ENCODE measurements at places on chromosomes 2 and 18. TPM values are rescaled to one million over a fixed set of nuclear protein-coding genes. Genes with fewer than 3 reads are reported as not detected.
A peak's percentile ranks its signal among the peaks of the same experiment; 100 is the strongest.

Gene SIGLEC15
- total RNA-seq: not detected

- H3K4me3 ChIP-seq: peak overlapping the region; percentile 90
- DNase-seq: no peak
- H3K4me1 ChIP-seq: peaks cover 7% of the 10 kb centered on the region
- H3K27ac ChIP-seq: peak overlapping the region; percentile 72
- H3K27me3 ChIP-seq: peaks cover 2% of the 10 kb centered on the region
Observed at GRCh38 chr18:39840856-39841481, 2114.1 kb upstream of the PIK3C3 start.

DNA sequence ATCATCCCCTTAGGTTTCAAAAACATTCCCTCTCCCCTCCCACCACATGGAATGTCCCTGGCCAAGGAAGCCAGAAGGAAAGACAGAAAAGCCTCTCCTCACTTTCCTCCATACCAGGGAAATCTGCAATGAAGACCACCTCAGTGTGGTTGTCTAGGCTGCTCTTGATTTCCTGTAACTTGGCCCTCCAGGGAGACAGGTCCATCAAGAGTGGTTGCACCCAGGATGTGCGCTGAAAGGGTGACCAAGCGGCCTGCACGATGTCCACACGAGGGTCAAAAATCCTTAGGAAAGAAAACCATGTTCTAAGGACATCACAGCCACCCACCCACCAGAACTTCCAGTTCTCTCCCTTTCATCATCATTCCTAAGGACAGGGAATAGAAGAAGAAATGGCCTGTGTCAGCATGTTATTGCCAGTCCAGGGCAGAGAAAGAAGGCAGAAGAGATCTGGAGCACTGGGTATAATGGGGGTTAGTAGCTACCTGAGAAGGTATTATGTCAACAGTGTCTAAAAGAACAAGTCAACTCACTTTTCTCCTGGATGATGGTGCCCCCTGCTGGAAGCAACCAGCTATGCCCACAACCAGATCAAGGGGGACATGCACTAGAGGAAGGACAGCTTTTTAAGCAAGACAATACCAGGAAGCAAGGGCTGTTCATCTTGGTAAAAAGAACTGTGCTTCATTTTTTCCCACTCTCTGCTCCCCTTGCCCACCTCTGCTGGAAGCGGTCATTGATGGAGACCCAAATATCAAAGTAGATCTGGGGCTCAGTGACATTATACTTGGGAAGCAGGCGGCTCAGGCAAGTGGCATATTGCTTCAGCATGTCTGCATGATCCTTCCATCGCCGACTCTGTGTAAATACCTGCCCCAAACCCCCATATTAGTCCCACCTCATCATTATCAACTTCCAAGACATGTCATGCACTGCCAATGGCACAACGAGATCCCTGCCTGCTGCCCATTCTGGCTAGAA, 9.3 kb downstream of the GGCX start:
- DNase-seq: peak; percentile 87
- no peak overlapping the region for H3K27ac ChIP-seq
- peaks cover 2% of the 10 kb centered on the region for H3K4me1 ChIP-seq
- no peak overlapping the region for H3K4me3 ChIP-seq

Gene FBXO15
- total RNA-seq: 0.76 TPM

DNA sequence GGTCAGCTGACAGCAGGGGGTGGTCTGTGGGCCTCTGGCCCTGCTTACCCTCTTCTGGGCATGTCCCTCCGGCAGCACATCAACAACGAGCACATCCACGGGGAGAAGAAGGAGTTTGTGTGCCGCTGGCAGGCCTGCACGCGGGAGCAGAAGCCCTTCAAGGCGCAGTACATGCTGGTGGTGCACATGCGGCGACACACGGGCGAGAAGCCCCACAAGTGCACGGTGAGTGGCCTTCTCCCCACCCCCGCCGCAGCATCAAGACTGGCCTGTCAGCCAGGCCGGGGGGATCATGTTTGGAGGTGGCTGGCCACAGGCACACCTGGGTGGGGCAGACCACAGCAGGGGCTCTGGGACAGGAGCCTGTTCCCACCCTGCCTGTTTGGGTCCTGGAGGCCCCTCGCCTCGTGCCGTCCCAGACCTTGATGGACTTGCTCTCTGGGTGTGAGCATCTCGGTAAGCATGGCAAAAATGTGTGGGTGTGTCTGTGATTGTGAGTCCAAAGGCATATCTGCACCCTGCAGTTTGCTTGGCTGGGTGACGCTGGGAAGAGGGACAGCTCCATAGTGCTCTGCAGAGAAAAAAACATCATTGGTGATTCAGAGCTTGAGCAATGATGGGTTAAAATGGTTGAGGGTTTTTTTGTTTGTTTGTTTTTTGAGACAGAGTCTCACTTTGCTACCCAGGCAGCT, 242.8 kb downstream of the GLI2 start:
- H3K4me1 ChIP-seq: peaks cover 5% of the 10 kb centered on the region
- no peaks in the 10 kb centered on the region for H3K36me3 ChIP-seq
- no peak overlapping the region for H3K27ac ChIP-seq
- H3K27me3 ChIP-seq: peaks cover 2% of the 10 kb centered on the region
- DNase-seq: peak; percentile 12
- H3K4me3 ChIP-seq: no peak overlapping the region

DNA sequence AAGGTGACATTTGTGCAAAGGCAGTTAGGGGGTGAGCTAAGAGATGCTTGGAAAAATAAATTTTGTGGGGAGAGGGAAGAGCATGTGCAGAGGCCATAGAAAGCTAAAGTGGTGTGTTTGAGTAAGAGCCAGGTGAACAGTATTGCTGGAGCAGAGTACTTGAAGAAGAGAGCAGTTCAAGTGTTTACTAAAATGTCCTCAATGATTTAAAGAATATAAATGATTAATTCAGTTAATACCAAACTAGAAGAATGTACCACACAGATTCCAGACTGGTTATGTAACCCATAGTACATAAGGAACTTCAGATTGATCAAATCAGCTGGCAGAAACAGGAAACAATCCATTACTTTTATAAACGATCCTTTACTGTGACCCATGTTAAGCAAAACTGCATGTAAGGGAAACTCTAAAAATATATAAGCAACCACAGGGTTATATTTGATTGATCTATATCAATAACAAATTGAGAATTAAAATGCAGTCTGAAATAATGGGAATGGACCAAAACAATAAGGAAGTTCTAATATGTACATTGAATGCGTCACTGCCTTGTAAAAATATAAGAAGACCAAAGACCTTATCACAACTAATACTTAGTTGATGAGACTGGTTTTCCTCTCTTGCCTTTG, 76.9 kb downstream of the LDAH start:
- no peak overlapping the region for H3K27ac ChIP-seq
- DNase-seq: no peak
- no peaks in the 10 kb centered on the region for H3K36me3 ChIP-seq
- H3K4me3 ChIP-seq: no peak overlapping the region
- H3K4me1 ChIP-seq: no peaks in the 10 kb centered on the region
- H3K27me3 ChIP-seq: no peaks in the 10 kb centered on the region

GRCh38 chr2:235500761-235501672, 7.2 kb downstream of the AGAP1 start:
- H3K27ac ChIP-seq: peak overlapping the region; percentile 100
- H3K36me3 ChIP-seq: no peaks in the 10 kb centered on the region
- peaks cover 5% of the 10 kb centered on the region for H3K27me3 ChIP-seq
- DNase-seq: no peak
- H3K4me3 ChIP-seq: peak overlapping the region; percentile 74
- peaks cover 78% of the 10 kb centered on the region for H3K4me1 ChIP-seq

DNA sequence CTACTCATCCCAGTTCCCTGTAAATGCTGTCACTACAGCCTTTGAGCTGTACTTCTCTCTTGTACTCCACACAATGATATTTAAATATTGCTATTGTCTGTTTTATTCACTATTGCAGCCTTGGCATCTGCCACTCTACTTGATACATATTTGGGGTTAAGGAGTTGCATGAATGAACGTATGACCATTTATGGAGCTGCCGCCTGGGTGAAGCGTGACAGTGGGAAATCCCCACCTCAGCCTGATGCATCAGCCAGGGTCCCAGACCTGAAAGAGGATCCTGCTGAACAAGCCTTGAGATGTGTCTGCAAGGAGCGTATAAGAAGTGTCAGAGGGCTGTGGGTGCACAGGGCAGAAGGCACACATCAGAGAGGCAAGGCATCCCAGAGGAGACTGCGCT, 39.1 kb downstream of the MRPL35 start:
- H3K36me3 ChIP-seq: peaks cover 14% of the 10 kb centered on the region
- no peak overlapping the region for H3K27ac ChIP-seq
- peaks cover 12% of the 10 kb centered on the region for H3K4me1 ChIP-seq
- H3K4me3 ChIP-seq: no peak overlapping the region
- H3K27me3 ChIP-seq: peaks cover 6% of the 10 kb centered on the region
- no peak for DNase-seq

Gene TSN
- 47.8 TPM for total RNA-seq

Gene DSC3
- total RNA-seq: 0.47 TPM

DNA sequence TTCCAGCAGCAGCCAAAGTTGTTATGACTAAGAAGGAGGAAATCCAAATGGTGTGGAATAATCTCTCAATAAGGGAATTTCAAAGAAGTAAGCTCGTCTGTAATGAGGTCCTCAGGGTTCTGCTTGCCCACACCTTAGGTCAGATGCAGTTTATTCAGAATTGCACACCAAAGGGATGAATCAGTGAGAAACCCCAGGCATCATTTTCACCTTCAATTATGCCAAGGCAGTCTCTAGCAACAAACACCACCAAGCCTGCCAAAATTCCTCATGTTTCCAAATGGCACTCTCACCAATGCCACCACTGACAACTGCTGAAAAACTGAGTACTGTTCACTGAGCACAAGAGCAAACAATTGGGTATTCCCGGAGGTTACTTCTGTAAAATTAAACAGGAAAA, 43.6 kb downstream of the KCNG3 start:
- H3K4me3 ChIP-seq: no peak overlapping the region
- no peaks in the 10 kb centered on the region for H3K27me3 ChIP-seq
- no peak overlapping the region for H3K27ac ChIP-seq
- H3K4me1 ChIP-seq: no peaks in the 10 kb centered on the region
- DNase-seq: no peak

DNA sequence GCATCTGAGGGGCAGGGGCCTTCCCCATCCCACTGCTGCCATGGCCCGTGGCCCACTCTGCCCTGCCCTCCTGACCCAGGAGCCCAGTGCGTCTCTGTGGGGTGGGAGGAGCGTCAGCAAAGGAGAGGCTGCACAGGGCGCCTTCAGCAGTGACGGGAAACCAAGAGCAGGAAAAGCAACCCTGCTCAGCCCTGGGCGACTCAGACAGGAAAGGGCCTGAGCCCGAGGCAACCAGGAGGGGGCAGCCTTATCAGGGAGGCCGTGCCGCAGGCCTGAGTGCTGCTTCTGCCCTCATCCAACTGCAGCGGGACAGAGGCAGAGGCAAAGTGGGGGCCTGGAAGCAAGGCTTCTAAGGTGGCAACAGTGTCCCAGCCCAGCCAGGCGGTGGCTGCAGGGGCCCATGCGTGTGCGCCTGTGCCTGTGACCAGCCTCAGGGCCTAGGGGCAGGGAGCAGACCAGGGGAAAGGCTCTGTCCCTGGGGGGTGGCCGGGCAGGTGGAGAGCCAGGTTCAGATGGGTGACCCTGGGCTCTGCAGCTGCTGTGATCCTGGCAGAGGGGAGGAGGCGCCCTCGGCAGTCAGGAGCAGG, 23.3 kb upstream of the ALPI start:
- H3K4me3 ChIP-seq: no peak overlapping the region
- H3K4me1 ChIP-seq: no peaks in the 10 kb centered on the region
- peak; percentile 54 for DNase-seq
- peaks cover 6% of the 10 kb centered on the region for H3K27me3 ChIP-seq
- H3K36me3 ChIP-seq: no peaks in the 10 kb centered on the region

DNA sequence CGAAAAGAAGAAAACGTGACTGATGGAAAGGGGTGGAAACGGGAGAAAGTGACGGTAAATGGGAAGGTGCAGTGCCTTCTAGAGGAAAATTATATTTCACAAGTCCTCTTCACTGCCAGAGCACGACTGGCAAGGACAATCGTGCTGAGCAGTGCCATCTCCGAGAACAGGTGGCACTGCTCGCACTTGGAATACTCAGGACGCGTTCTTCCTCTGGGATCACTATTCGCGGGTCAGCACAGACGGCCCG, 364 bp downstream of the STAT1 start:
- DNase-seq: no peak
- H3K27ac ChIP-seq: no peak overlapping the region
- H3K4me1 ChIP-seq: no peaks in the 10 kb centered on the region
- no peaks in the 10 kb centered on the region for H3K36me3 ChIP-seq
- H3K27me3 ChIP-seq: peaks cover 2% of the 10 kb centered on the region

GRCh38 chr2:80086831-80087230, 217.7 kb downstream of the LRRTM1 start:
- H3K27ac ChIP-seq: no peak overlapping the region
- H3K27me3 ChIP-seq: peaks cover under 1% of the 10 kb centered on the region
- no peak overlapping the region for H3K4me3 ChIP-seq
- peaks cover 3% of the 10 kb centered on the region for H3K4me1 ChIP-seq

Gene SIX2
- 0.56 TPM for total RNA-seq

DNA sequence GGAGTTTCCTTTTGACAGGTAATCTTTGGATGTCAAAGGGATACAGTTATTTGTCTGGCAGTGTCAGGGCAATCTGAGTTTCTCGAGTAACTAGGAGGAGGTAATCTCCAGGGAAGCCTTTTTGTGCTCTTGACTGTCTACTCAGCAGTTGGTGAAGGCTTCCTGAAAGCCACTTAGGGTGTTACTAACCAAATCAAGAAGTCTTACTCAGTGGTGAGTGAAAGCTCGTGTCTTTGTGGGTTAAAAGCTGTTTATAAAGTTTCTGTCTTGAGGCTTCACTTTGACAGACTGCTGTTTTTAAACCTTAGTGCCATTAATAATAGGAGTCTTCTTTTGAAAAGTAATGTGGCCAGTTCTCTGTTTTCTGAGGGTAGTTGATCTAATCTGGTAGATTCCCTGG, 1.7 kb downstream of the THSD7B start:
- H3K36me3 ChIP-seq: no peaks in the 10 kb centered on the region
- H3K4me3 ChIP-seq: peak overlapping the region; percentile 98
- H3K4me1 ChIP-seq: peaks cover 35% of the 10 kb centered on the region
- peaks cover 15% of the 10 kb centered on the region for H3K27me3 ChIP-seq
- no peak for DNase-seq

- no peaks in the 10 kb centered on the region for H3K36me3 ChIP-seq
- H3K4me3 ChIP-seq: no peak overlapping the region
- peaks cover 12% of the 10 kb centered on the region for H3K27me3 ChIP-seq
- H3K27ac ChIP-seq: no peak overlapping the region
- no peak for DNase-seq
Observed at GRCh38 chr2:45033302-45033701, 24.1 kb upstream of the SIX2 start.

Gene ANKRD62
- total RNA-seq: 0.17 TPM

DNA sequence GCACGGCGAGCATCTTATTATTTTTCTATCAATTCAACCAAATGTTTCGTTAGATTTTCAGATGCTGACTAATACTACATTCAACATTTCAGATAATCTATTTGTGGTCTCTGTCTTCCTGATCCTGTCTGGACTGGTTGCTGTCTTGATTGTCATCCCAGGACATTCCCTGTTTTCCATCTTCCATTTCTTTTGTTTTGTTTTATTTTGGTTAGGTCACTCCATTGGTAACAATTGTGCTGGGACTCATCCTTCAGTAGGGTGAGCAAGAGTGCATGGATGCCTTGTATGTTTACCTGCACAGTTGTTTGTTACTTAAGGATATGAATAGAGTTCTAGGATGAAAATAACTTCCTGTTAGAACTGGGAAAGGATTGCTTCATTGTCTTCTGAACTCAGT, 55.9 kb upstream of the ACYP2 start:
- no peaks in the 10 kb centered on the region for H3K27me3 ChIP-seq
- no peak overlapping the region for H3K4me3 ChIP-seq
- H3K4me1 ChIP-seq: peaks cover 10% of the 10 kb centered on the region
- peaks cover 8% of the 10 kb centered on the region for H3K36me3 ChIP-seq

GRCh38 chr2:131105950-131106801, 1.0 kb downstream of the PLEKHB2 start:
- H3K4me1 ChIP-seq: peaks cover 10% of the 10 kb centered on the region
- peak overlapping the region; percentile 78 for H3K27ac ChIP-seq
- peaks cover 2% of the 10 kb centered on the region for H3K27me3 ChIP-seq
- no peaks in the 10 kb centered on the region for H3K36me3 ChIP-seq
- no peak for DNase-seq

All from glutamatergic neuron (in vitro differentiated cells).